ENCODE measurements at places on chromosomes 11 and 22. TPM values are rescaled to one million over a fixed set of nuclear protein-coding genes. Genes with fewer than 3 reads are reported as not detected.

Gene NAALADL1
- total RNA-seq: 2.1 TPM

Gene GGTLC2
- not detected for total RNA-seq

Gene DEUP1
- 0.09 TPM for total RNA-seq

DNA sequence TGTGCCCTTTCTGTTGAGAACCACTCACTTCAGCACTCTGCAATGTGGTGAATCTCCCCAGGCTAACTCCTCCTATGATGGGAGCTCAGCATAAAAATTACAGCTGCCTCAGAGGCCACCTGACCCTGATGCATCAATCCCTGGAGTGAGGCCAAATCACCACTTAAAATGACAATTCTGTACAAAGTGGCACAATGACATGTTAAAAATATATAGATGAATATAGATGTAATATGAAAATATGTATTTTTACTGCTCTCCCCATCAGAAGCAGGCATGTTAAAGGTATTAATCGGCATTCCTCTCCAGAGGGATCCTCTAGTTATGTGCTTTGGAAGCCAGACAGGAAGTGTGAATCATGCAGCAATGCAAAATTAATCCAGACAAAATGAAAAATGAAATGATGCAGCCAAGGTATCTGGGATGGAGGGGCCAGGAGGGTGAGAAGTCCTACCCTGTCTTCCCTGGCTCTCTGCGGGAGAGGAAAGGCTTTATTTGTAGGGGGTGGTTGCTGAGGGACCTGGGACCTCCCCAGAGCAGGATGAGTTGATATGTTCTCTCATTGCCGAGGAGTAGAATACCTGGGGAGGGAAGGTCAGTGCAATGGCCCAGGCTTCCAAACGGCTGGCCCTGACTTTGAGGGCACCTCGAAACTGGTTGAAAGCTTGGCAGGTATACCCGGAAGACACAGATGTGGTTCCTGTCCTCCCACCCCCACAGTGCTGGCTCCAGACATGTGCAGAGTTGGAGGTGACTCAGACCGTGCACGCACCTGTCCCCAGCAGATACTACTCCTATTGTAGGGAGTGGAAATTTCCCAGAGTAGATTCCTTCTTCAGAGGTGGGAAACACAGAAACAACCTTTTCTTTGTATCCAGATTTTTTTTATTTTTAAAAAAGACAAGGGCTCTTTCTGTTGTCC lies 347.9 kb upstream of the NCAM1 start:
- no peak for DNase-seq

DNA sequence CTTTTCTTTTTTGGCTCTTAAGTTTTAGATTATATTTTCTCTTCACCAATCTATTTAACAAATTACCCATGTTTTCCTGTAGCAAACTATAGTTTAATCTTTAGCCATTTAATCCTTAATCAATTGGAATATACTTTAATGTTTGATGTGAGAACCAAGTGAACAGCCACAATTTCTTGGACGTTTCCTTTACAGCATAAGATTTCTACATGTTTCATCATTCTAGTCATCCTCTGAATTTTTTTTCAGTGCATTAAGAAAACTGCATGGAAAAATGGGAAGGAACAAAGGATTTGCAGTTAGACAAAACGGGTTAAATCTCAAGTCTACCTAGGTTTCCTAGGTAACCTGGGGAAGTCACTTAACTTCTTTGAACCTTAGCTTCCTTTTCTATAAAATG lies 507.1 kb upstream of the CCDC90B start:
- DNase-seq: no peak
